ENCODE measurements at places on chromosomes 7 and 10.

GRCh38 chr10:124157271-124157681, 63.9 kb upstream of the CHST15 start:
- no peak for DNase-seq

DNA sequence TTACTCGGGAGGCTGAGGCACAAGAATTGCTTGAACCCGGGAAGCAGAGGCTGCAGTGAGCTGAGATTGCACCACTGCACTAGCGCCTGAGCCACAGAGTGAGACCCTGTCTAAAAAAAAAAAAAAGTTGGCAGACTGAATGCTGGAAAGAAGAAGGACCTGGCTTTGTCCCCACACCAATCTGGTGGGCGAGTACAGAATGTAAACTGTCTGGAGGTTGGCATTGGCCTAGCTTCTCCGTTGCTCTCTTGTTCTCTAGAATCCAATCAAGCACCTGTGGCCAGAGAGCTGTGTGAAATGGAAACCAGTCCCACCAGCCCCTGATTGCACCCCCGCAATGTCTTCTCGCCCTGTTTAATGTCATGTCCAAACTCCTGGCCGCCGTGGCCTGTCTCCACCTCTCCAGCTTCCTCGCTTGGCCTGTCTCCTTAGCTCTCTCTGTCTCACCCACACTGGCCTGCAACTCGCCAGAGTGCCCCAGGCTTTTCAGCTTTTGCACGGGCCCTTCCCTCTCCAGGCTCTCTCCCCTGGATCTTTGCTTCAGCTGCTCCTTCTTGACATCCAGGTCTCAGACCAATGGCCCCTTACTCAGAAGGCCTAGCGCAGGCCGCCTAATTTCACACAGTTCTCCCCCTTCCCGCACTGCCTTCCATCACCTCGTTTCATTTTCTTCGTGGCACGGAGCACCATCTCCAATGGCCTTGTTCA, 670 bp upstream of the AGK start:
- DNase-seq: no peak

DNA sequence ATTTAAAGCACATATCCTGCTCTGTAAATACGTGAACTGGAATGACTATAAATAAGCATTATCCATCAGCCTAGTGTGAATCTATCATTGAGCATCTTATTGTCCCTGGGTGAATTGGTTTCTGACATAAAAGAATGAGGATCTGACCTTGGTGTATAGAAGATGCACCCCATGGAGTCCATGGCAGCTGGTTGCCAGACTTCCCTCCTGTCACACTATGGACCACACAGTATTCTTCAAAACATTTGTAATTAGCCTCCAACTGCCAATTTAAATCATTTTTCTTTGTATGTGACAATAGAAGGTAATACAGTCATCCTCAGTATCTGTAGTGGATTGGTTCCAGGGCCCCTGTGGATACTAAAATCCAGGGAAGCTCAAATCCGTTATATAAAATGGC, 238.1 kb upstream of the ZWINT start:
- no peak for DNase-seq

- DNase-seq: no peak
Measured at GRCh38 chr7:115005953-115006352, 84.1 kb downstream of the MDFIC start.

DNA sequence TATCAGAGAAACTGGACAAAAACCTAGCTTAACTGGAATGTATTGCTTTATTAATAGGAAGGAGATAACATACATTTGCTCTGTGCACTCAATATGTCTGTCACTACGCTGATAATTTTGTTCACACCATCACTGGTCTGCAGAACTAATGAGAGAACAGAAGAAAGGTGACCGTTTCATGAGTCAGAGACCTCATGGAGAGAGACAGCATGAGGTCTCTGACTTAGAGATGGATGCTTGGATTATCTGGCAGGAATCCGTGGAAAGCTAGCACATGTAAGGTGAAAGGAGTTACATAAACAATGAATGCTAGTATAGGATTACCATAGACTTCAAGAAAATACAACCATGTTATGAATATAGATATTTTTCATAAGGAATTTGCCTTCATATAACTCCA, 947.3 kb downstream of the IPMK start:
- DNase-seq: no peak
